ENCODE measurements at places on chromosomes 6 and 20. TPM values are rescaled to one million over a fixed set of nuclear protein-coding genes. Genes with fewer than 3 reads are reported as not detected.
A peak's percentile ranks its signal among the peaks of the same experiment; 100 is the strongest.

GRCh38 chr6:21595285-21596144, 2.0 kb downstream of the SOX4 start:
- peaks cover 48% of the 10 kb centered on the region for H3K27me3 ChIP-seq
- DNase-seq, result peak; percentile 21
- peak overlapping the region; percentile 79 for H3K4me3 ChIP-seq
- H3K4me1 ChIP-seq, result peaks cover 27% of the 10 kb centered on the region
- H3K27ac ChIP-seq, result peak overlapping the region; percentile 86

SLC4A11 gene
- total RNA-seq, result 0.77 TPM

DNA sequence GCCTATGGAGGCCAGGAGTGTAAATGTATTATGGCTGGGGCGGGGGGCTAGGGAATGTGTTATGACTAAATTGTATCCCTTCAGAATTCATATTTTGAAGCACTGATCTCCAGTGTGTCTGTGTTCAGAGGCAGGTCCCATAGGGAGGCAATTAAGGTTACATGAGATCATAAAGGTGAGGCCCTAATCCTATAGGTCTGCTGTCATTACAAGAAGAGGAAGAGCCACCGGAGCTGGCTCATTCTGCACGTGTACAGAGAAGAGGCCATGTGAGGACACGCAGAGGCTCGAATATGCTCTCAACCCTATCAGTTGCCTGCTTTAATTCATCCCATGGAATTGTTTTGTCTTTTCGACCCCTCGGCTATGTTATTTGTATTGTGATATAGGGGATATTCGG, 76.9 kb downstream of the VTA1 start:
- H3K36me3 ChIP-seq, result no peaks in the 10 kb centered on the region
- no peak overlapping the region for H3K4me3 ChIP-seq
- H3K27ac ChIP-seq, result no peak overlapping the region
- peaks cover 3% of the 10 kb centered on the region for H3K27me3 ChIP-seq
- no peaks in the 10 kb centered on the region for H3K4me1 ChIP-seq

DNA sequence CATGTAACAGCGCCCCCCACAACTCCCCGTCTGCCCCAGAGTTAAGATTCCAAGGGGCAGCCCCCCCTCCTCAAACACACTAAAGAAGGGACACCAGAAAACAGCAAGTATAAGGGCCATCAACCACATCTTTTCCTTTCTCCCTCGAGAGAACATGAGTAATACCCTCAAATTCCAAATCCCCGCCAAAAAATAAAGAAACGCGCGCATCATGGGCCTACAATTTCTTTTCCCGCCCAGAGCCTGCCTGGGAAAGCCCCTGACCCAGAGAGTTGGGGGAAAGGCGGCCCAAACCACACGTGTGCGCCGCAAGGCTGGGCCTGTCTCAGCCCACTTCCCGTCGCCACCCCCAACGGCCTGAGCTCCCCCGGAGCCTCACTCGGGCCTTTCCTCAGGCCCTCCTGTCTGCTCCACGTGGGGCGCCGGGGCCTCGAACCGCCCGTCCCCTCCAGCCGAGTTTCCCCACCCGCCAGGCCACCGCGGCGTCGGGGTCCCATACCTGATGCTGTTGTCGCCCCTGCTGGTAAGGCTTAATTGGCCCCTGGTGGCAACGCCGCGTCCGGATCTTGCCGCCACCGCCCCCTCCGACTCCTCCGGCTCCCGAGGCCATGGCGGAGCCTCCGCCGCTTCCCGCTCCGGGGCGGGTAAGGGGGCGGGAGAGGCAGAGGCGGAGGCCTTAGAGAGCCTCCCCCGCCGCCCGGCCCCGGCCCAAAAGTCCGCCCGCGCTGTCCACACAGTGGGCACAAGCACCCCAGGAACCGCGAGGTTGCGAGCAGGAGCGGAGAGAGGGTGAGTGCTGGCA, 746 bp downstream of the NUP153 start:
- peak; percentile 88 for DNase-seq
- peaks cover 43% of the 10 kb centered on the region for H3K4me1 ChIP-seq
- no peaks in the 10 kb centered on the region for H3K27me3 ChIP-seq
- H3K36me3 ChIP-seq, result peaks cover 35% of the 10 kb centered on the region

DNA sequence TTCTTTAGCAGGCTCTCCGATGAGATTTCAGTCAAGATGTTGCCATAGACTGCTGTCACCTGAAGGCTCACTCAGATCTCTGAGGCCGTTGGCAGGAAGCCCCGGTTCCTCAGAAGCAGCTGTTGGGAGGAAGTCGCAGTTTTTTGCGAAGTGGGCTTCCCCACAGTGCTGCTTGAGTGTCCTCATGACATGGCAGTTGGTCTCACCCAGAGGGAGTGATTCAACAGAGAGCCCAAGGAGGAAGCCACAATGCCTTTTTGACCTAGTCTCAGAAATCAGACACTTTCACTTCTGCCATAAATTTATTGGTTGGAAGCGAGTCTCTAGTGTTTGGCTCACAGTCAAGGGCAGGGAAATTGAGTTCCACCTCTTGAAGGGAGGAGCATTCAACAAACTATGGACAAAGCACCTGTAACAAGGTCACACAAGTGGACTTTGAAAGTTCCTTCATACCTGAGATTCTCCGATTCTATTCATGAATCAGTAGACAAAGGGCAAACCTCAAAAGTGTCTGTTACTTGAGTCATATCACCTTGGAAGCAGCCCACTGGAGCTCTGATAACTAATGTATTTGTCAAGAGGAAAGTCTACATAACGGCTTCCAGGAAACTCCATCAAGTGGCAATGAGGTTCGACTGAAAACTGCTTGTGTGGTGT, 208.3 kb downstream of the TASP1 start:
- peak; percentile 7 for DNase-seq
- H3K27ac ChIP-seq, result no peak overlapping the region
- H3K4me1 ChIP-seq, result peaks cover 11% of the 10 kb centered on the region
- no peaks in the 10 kb centered on the region for H3K27me3 ChIP-seq

DNA sequence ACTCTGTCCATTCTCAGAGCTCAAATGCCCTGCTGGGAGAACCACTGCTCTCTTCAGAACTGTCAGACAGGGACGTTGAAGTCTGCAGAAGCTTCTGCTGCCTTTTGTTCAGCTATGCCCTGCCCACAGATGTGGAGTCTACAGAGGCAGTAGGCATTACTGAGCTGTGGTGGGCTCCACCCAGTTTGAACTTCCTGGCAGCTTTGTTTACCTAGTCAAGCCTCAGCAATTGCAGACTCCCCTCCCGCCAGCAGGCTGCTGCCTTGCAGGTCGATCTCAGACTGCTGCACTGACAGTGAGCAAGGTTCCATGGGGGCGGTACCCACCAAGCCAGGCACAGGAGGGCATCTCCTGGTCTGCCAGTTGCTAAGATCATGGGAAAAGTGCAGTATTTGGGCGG, 21.8 kb upstream of the UFL1 start:
- peak overlapping the region; percentile 78 for H3K27ac ChIP-seq
- peak; percentile 76 for DNase-seq

LAMA2 gene
- total RNA-seq, result 0.02 TPM

- no peak overlapping the region for H3K4me3 ChIP-seq
- no peaks in the 10 kb centered on the region for H3K4me1 ChIP-seq
- H3K36me3 ChIP-seq, result no peaks in the 10 kb centered on the region
- no peaks in the 10 kb centered on the region for H3K27me3 ChIP-seq
These were observed 225.7 kb upstream of the TENT5A start for GRCh38 chr6:81978230-81978629.

DNA sequence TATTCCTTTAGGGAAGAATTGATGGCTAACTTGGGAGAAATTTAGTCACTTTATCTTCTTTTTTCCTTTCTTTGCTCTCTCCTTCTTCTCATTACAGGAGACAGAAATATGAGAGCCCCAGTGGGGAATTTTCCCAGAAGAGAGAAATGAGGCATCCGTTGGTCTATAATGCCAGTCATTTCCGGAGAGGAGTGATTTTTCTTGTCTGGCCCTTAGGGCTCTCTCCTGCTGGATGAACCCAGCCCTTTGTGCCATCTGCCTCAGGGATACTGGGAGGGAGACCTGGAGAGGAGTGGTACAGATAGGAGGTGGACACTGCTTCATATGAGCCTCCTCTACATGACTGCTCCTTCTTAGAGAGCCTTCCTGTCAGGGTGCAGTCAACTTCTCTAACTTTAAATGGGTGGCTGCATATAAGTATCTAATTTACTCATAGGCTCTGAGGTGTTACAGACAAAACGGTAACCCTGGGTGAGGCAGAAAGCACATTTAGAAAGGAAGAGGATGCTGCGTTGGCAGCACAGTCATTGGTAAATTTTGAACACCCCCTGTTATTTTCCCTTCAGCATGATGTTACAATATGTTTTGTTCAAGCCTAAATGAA, 21.9 kb downstream of the RIMS1 start:
- H3K36me3 ChIP-seq, result no peaks in the 10 kb centered on the region
- no peak for DNase-seq
- no peaks in the 10 kb centered on the region for H3K4me1 ChIP-seq

XKR7 gene
- 0.05 TPM for total RNA-seq

DNA sequence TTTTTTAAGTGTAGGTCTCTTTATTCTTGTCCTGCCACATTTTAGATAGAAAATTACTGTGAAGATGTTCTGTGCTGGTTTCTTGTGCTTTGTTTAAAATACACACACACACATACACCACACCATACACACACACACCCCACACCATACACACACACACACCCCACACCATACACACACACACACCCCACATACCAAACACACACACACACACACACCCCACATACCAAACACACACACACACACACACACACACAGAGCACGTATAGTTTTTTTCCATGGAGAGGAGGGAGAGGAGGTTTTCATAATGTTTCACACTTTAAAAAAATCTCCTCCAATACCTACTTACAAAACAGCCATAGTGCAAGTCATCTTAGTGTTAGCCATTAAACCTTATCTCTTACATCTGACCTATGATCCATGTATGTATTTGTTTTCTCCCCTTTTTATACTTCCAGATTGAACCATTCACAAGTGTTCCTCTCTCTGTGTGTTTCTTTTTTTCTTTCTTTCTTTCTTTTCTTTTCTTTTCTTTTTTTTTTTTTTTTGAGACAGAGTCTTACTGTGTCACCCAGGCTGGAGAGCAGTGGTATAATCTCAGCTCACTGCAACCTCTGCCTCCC, 19.7 kb upstream of the CITED2 start:
- no peaks in the 10 kb centered on the region for H3K36me3 ChIP-seq
- H3K4me1 ChIP-seq, result no peaks in the 10 kb centered on the region
- no peak overlapping the region for H3K27ac ChIP-seq
- DNase-seq, result no peak
- no peak overlapping the region for H3K4me3 ChIP-seq
- H3K27me3 ChIP-seq, result peaks cover 4% of the 10 kb centered on the region

GRCh38 chr6:139062932-139063646, 34.5 kb downstream of the ABRACL start:
- H3K36me3 ChIP-seq, result no peaks in the 10 kb centered on the region
- DNase-seq, result no peak
- H3K27ac ChIP-seq, result no peak overlapping the region
- H3K27me3 ChIP-seq, result no peaks in the 10 kb centered on the region
- no peaks in the 10 kb centered on the region for H3K4me1 ChIP-seq

GRCh38 chr6:30157999-30158398, 3.0 kb downstream of the TRIM10 start:
- H3K36me3 ChIP-seq, result no peaks in the 10 kb centered on the region
- H3K4me3 ChIP-seq, result no peak overlapping the region
- peaks cover 17% of the 10 kb centered on the region for H3K27me3 ChIP-seq
- no peak for DNase-seq

PDE7B gene
- 1.2 TPM for total RNA-seq

COQ3 gene
- 8.3 TPM for total RNA-seq

DNA sequence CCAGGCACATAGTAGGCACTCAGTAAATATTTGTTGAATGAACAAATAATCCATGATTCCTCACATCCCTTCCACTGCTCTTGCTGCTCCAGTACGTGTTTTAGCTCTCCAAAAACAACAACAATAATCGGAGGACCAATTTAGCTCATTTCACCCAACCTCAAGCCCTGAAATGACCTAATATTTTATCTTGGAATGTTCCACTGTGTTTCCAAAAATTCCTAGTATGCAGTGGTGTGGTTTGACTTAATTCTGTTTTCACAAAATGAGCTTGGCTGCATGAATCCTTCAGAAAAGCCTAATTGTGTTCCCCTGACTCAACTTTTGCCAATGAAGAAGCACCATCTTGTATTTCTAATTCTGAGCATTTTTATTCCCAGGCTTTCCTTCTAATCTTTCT, 168.0 kb upstream of the PHACTR1 start:
- H3K36me3 ChIP-seq, result no peaks in the 10 kb centered on the region
- no peaks in the 10 kb centered on the region for H3K4me1 ChIP-seq
- H3K27me3 ChIP-seq, result no peaks in the 10 kb centered on the region

BACH2 gene
- total RNA-seq, result 59.4 TPM

DNA sequence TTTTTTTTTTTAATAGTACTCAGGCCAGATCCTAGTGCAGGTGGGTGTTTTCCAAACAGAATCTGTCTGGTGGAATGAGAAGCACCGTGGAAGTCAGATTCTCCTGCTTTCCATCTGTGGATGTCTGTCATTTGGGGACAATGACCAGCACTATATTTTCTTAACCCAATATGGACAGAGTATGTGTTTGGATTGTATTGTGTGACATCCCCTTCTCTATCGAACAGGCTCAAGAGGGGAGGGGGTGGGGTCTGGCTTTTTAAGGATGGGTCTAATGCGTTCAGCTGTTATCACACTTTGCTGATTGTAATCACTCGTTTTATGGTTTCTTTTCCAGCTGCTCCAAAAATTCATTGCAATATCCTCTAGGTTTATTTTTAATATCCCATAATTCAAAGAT, 197.5 kb upstream of the CEP162 start:
- peaks cover 9% of the 10 kb centered on the region for H3K27me3 ChIP-seq
- H3K4me3 ChIP-seq, result no peak overlapping the region
- no peak for DNase-seq
- H3K36me3 ChIP-seq, result no peaks in the 10 kb centered on the region
- no peak overlapping the region for H3K27ac ChIP-seq

GRCh38 chr6:105380634-105381033, 22.2 kb downstream of the PREP start:
- H3K36me3 ChIP-seq, result peaks cover 14% of the 10 kb centered on the region
- no peaks in the 10 kb centered on the region for H3K27me3 ChIP-seq

DUSP15 gene
- not detected for total RNA-seq

DACT2 gene
- total RNA-seq, result not detected

DNA sequence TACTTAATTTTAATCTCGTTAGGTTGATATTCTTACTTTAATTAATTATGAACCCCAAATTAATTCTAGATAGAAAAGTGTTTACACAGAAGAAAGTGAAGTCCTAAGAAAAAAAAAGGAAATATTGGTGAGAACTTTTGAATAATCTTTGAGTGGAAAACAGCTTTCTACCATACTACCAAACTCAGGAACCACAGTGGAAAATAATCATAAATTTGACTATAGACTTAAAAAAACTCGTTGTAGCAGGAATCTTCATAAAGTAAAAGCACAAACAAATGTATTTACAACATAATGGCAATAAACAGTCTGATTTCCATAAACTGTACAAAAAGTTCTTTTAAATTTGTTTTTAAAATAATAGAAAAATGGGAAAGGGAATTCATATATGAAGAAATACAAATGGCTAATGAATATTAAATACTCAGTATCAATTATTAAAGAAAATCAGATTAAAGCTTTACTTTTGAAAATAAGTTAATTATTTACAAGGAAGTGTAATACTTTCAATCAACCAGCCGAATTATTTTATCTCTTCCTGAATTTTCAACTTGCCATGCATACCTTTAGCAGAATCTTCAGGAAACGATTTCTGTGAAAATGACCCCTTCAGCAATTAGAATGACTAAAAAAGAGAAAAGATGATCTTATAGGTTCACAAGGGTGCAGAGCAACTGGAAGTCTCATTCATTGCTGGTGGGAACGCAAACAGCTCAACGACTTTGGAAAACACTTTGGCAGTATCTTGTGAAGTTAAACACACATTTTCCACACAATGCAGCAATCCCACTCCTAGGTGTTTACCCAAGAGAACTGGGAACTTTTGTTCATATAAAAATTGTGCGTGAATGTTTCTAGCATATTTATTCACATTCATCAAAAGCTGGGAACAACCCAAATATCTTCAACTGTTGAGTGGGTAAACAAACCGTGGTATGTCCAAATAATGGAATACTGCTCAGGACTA, 38.5 kb upstream of the BMP6 start:
- H3K4me1 ChIP-seq, result no peaks in the 10 kb centered on the region
- no peak overlapping the region for H3K27ac ChIP-seq
- no peak overlapping the region for H3K4me3 ChIP-seq
- no peak for DNase-seq
- H3K36me3 ChIP-seq, result no peaks in the 10 kb centered on the region
